ENCODE measurements at places on chromosomes 13 and 19.

- DNase-seq = no peak
Measured at GRCh38 chr13:112723771-112724170, 33.9 kb downstream of the ATP11A start.

DNA sequence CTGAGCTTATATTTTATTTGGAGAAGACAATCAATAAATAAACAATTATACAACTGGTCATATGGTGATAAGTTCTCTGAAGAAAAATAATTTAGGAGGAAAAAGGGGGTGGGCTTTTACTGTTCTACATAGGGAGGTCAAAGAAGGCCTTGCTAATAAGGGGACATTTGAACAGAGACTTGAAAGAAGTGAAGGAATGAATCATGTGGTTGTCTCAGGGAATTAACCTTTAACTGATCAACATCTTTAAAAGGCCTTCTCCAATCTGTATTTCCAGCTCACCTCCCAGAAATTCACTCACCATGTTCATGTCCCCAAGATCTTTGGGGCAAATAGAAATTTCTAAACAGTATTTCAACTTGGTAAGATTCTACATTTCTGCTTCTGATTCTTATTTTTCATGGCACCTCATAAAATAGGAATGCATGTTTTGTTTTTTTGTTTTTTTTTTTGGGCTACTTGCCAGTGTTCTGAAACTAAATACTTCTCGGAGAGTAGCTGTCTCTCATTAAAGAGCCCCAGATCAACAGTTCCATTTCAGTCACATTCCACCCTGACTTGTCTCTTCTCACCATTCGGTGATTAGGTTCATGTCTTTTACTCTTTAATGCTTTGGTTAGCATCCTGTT is 19.2 kb upstream of the LPAR6 start:
- DNase-seq = peak; percentile 64

- DNase-seq = no peak
Measured at GRCh38 chr19:55251341-55252081, 7.3 kb downstream of the PPP6R1 start.

- no peak for DNase-seq
Measured at GRCh38 chr13:41467425-41467945, 10.1 kb downstream of the RGCC start.

DNA sequence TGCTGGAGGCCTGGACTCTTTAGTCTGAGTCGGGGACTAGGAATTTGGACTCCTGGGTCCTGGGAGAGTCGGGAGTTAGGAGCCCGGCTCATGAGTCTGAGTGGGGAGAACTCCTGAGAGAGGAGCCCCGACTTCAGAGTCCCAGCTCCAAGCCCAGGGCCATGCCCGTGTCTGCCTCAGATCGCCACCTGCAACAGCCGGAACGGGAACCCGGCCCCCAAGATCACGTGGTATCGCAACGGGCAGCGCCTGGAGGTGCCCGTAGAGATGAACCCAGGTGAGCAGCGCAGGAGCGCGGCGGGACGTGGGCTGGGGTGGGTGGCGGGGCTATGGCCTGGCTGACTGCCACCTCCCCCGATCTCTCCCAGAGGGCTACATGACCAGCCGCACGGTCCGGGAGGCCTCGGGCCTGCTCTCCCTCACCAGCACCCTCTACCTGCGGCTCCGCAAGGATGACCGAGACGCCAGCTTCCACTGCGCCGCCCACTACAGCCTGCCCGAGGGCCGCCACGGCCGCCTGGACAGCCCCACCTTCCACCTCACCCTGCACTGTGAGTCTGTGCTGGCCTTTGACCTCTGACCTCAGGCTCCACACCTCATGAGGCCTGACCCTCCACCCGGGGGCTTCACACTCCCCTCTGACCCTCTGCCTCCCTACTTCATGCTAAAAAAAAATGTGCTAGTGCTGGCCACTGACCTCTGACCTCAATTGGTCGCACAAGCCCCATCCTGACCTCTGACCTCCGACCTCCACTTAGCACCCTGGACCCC is 4.4 kb downstream of the BCAM start:
- no peak for DNase-seq

DNA sequence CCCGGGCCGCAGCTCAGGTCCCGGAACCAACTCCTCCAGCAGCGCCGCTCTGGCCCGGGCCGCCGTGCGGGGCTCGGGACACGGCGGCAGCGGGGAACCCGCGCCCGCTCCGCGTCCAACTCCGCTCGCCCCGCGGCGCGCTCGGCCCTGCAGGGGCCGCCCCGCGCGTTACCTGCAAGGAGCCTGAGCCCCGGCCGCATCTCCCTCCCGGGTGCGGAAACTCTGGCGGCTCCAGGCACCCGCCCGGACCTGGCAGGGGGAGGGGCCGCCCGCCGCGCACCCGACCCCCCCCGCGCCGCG is at the start of gene TMTC4:
TSS of gene TMTC4 (minus strand) at position 224 of the 300 bp plus-strand sequence. CDS start 4,433 bp downstream, outside the sequence.
- no peak for DNase-seq

GRCh38 chr13:106987427-106987785 is 419.5 kb upstream of the ARGLU1 start:
- DNase-seq = peak; percentile 84

GRCh38 chr19:821231-821824 is 427 bp downstream of the PLPPR3 start:
- no peak for DNase-seq

GRCh38 chr19:1922803-1923202 is 17.6 kb downstream of the ADAT3 start:
- no peak for DNase-seq

DNA sequence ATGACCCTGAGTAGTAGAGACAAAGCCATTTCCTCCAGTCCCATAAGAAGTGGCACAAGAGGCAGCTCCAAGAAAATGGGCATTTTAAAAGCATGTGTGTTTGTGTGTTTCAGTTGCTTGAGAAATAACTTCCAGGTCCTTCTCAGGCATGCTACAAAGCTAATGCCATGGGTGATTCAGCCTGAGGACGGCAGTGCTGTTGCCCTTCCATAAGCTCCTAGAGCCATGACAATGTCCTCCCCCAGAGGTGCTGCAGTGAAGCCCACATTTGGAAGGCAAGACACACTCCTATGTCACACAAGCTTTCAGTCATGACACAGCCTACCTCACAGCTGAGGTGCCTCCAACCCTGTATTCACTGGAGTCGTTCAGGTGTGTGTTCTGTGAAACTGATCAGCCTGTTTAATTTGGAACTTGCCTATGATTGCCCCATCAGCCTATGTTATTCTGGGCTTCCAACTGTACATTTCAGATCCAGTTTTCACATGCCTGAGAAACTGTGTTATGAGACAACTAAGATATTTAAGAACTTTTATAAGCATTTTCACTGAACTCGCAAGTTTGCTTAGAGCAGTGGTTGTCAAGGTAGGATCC is 213.6 kb downstream of the FOXO1 start:
- no peak for DNase-seq

- peak; percentile 100 for DNase-seq
Measured at GRCh38 chr19:44890366-44891015, 563 bp upstream of the TOMM40 start.

DNA sequence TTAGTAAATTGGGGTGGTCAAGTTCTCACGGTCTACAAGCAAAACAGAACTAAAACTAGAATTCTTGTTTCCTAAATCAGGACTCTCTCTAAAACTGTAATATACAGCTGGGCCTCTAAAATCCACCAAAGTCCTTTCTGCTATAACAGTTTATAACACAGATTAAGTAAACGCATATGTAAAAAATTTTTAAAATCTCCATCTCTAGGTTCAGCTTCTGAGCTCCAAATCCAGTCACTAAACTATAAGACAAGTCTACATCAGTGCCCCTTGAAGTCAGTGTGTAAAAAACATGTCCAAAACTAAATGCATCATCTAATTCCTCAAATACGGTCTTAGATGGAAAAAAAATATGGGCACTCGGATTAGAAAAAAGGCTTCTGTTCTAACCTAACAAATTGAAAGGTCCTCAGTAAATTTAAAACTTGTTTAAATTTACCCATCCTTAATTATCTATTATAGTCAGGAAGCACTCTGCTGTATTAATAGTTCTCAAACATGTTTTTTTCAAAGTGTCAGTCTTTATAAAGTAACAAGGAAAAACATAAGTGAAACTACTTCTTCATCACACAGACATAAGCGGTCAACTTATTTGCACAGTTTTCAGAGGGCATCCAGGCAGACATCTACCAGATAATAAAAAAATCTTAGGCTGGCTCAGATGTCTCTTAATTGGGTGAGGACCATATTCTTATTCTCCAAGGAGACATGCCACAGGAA is 33.6 kb downstream of the ELF1 start:
- DNase-seq = no peak

- no peak for DNase-seq
Measured at GRCh38 chr13:30027569-30028455, 177.4 kb upstream of the UBL3 start.

DNA sequence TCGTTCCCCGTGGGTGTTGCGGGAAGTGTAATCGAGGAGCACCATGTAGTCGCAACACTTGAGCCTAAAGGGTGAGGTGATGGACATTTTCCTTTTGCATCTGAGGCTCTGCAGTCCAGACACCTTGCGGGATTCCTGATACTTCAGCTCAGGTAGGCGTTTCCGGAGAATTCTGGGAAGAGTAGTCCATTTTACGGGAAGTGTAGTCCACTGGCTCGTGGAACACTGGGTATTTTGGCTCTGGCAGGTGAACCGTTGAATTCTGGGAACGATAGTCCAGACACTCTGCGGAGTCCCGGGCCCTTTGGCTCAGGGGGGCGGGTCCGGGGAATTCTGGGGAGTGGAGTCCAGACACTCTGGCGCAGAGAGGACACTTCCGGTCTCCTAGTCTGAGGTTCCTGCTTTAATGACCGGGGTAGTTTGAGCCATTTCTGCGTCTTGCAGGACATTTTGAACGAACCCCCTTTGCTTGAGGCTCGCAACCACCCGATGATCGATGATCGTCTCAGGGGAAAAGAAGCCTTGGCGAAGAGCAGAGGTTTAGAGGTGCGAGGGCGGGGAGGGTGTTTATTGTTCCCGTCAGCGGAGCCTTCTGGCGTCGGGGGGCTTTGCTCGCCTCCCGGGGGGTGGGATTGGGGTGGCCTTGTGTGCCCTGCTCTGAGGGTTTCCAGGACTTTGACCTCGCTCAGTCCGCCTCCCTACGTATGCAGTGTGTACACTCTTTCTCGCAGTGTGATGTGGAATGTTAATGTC is at the start of gene ZNF223:
TSS of gene ZNF223 (plus strand) at position 387 of the 753 bp plus-strand sequence. CDS start 3,141 bp downstream, outside the sequence.
- peak; percentile 98 for DNase-seq

- no peak for DNase-seq
Measured at GRCh38 chr13:101939370-101939769, 462.5 kb downstream of the FGF14 start.

GRCh38 chr19:3801412-3802096 is 15.4 kb upstream of the MATK start:
- DNase-seq = peak; percentile 57

- no peak for DNase-seq
Measured at GRCh38 chr19:49069026-49069425, 3.5 kb downstream of the KCNA7 start.

- DNase-seq = peak; percentile 73
Measured at GRCh38 chr19:57099199-57099661, 20.6 kb upstream of the USP29 start.

DNA sequence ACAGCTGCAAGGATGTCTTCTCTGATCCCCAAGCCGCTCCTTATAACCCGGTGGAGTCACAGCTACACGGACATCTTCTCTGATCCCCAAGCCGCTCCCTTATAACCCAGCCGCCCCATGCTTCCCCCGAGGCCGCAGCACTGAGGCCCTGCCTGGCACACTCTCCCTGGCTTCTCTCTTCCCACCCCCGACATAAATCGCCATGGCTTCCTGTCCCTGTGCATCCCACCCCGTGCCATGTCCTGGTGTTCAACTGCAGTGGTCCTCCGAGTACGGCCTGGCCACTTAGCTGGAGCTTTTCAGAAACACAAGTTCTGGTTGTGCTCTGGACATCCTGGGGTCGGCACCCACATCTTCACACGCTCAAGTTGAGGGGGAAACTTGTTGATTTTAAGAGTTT is 60.4 kb downstream of the RASA3 start:
- DNase-seq = no peak

DNA sequence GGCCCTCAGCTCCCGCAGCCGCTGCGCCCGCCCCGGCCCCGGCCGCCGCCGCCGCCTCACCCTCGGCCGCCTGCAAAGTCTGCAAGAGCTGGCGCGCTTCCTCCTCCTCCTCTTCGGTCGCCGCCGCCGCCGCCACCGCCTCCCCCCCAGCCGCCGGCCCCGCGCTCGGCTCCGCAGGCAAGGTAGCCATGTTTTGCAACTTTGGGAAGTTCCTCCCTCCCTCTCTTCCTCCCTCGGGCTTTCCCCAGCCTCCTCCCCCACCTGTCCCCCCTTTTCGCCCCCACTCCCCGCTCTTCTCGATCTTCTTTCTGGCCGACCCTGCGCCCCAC is 433 bp downstream of the SIX5 start:
- no peak for DNase-seq

DNA sequence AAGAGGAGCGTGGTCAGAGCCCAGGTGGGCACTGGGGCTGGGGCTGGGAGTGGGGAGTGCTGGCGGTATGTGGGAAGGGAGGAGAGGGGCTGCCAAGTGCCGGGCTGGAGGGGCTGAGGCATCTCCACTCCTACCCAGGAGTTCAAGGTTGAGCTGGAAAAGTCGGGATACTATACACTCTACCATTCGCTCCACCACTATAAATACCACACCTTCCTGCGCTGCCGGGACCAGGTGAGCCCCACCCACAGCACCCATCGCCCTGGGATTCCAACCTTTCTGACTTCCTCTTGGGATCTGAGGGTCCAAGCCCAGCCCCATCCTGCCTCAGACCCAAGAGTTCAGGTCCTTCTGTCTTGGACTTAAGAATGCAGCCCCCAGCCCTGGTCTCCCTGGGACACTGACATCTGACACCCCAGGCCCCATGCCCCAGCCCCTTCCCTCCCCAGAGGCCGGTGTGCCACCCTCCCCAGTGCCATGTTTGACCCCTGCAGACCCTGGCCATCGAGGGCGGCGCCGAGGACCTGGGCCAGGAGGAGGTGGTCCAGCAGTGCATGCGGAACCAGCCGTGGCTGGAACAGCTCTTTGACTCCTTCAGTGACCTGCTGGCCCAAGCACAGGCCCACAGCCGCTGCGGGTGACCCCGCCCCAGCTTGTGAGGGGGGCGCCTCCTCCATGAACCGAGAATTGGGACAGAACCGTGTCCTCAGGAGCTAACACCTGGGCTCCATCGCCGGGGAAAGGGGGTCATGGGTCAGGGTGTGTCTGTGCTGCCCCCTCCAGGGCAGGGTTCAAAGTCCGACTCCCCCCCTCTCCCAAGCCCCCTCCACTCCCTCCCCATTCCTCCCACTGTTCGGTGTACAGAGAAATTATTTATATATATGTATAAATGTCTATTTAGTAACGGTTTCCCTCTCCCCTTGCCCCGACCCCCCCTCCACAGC is 14.7 kb downstream of the RRAS start:
- DNase-seq = no peak

DNA sequence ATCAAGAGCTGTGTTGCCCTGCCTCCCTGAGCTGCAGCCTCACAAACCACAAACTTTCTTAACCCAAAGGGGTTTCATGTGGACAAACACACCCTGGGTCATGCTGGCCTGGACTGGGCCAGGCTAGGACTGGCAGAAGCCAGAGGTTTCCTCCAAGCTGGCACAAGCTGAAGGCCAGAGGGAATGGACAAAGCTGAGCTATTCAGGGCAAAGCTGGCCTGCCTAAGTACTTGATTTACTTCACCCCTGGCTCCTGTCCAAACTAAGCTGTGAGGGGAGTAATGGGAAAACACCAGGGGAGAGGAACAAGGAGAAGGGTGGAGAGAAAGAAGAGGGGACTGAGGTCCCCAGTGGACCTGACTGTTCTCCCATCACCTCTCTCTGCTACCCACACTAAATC is 6.2 kb downstream of the CPAMD8 start:
- peak; percentile 75 for DNase-seq

- DNase-seq = no peak
Measured at GRCh38 chr13:90091611-90092010, 1255.9 kb upstream of the MIR17HG start.

- no peak for DNase-seq
Measured at GRCh38 chr19:1822210-1822609, 10.1 kb upstream of the ATP8B3 start.

- no peak for DNase-seq
Measured at GRCh38 chr19:19597809-19598306, 20.6 kb downstream of the PBX4 start.

All from lung (tissue), 17 donors.